ENCODE measurements at places on chromosomes 13 and 19.

DNA sequence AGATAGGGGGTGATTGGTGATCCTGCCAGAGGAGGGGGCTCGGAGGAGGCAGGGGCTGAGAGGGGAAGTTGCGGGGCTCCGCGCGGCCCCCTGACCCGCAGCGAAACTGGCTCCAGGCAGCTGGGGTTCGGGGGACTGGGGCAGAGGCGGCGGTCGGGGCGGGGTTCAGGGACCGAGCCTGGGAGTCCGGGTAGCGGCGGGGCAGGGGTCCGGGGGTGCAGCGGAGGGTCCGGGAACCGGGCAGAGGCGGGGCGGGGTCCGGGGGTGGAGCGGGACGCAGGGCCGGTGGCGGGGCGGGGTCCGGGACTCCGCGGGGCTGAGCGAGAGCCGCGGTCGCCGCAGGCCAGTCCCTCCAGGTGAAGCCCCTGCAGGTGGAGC lies 1.2 kb downstream of the MADCAM1 start:
- H3K36me3 ChIP-seq: no peaks in the 10 kb centered on the region
- peaks cover 4% of the 10 kb centered on the region for H3K4me1 ChIP-seq
- no peak for DNase-seq
- peaks cover 18% of the 10 kb centered on the region for H3K27me3 ChIP-seq
- no peak overlapping the region for H3K27ac ChIP-seq

GRCh38 chr13:65606622-65607021 lies 1623.5 kb downstream of the PCDH9 start:
- H3K36me3 ChIP-seq: no peaks in the 10 kb centered on the region
- DNase-seq: no peak

DNA sequence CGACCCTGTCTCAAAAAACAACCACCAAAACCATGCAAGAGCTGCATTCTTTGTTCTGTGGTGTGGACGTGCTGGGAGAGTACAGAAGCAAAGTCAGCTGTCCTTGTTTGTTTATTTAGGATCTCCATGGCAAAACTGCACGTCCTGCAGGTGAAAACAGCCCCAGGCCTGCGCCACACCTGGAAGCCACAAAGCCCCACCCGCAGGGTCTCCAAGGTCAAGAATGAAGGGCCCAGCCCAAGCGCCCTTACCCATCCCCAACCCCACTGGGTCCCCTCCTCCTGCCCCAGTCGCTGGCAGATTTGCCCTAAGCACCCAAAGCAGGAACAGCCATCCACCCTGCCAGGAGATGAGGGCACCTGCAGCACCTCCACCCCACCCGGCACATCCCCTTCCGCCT lies 10.5 kb downstream of the MBD3 start:
- H3K4me1 ChIP-seq: no peaks in the 10 kb centered on the region
- no peak overlapping the region for H3K4me3 ChIP-seq
- peaks cover 35% of the 10 kb centered on the region for H3K36me3 ChIP-seq
- DNase-seq: no peak

DNA sequence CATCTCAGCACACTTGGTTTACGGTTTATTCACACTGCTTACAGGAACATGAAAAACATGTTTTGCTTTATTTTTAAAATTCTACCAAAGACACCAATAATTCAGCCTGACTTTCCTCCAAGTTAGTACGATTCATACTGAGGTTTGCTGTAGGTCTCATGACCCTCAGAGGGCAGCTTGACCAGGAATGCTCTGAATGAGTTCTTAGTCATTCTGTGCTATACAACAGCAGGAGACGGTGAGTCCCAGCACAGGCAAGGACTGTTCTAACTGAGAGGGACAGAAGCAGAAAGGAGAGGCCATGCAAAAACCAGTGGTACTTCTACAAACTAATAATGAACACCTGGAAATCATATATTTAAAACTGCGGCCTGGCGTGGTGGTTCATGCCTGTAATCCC lies 6.4 kb downstream of the GRTP1 start:
- DNase-seq: no peak
- peaks cover 10% of the 10 kb centered on the region for H3K27me3 ChIP-seq
- no peaks in the 10 kb centered on the region for H3K36me3 ChIP-seq
- no peak overlapping the region for H3K4me3 ChIP-seq
- no peaks in the 10 kb centered on the region for H3K4me1 ChIP-seq
- H3K27ac ChIP-seq: no peak overlapping the region

DNA sequence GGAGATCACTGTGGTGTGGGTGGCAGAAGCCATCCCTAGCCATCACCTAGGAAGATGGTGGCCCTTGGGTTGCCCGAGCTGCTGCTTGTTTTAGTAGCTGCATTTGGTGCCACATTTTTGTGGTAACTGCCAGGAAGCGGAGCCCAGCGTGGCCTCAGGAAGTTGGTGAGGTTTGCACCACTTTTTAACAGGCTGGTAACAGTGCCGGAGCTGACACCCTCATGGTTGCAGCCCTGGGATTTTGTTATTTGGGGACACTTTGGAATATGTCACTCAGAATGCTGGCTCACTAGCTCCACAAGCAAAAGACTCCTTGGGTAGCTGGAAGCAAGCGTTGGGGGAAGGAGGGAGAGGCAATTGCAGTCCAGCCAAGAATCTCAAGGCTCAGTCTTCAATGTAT lies 22.1 kb downstream of the ACTN4 start:
- no peaks in the 10 kb centered on the region for H3K27me3 ChIP-seq
- peaks cover 43% of the 10 kb centered on the region for H3K36me3 ChIP-seq
- peaks cover 83% of the 10 kb centered on the region for H3K4me1 ChIP-seq
- peak overlapping the region; percentile 78 for H3K27ac ChIP-seq
- H3K4me3 ChIP-seq: peak overlapping the region; percentile 57

DNA sequence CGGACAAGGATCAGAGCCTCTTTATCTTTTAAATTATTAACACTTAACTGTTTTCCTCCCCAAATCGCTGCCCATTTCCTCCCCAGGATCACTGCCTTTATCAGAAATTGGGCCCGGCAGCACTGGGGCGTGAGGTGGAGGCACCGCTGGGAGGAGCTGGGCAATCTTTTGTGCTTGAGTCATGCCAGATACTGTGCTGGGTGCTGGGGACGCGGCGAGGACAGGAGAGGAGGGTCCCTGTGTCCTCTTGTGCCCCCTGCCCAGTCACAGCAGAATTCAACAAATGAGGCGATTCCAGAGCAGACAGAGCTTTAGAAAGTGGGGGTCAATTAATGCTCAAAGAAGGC lies 347.8 kb downstream of the ZNF536 start:
- H3K27me3 ChIP-seq: peaks cover 10% of the 10 kb centered on the region
- H3K4me1 ChIP-seq: peaks cover 8% of the 10 kb centered on the region
- no peak overlapping the region for H3K27ac ChIP-seq
- H3K36me3 ChIP-seq: no peaks in the 10 kb centered on the region
- no peak for DNase-seq

GRCh38 chr19:12774588-12775555 lies at the start of gene HOOK2:
TSS of gene HOOK2 (minus strand) at chr19:12775552. CDS start at chr19:12775449, 103 bp downstream.
- H3K4me1 ChIP-seq: peaks cover 46% of the 10 kb centered on the region
- DNase-seq: no peak
- H3K36me3 ChIP-seq: no peaks in the 10 kb centered on the region
- H3K27me3 ChIP-seq: no peaks in the 10 kb centered on the region
- H3K27ac ChIP-seq: peak within 1 kb of the TSS; percentile 11

GRCh38 chr13:109126891-109127641 lies 497.7 kb downstream of the MYO16 start:
- no peak overlapping the region for H3K4me3 ChIP-seq
- H3K27ac ChIP-seq: no peak overlapping the region
- no peaks in the 10 kb centered on the region for H3K4me1 ChIP-seq
- H3K27me3 ChIP-seq: peaks cover under 1% of the 10 kb centered on the region
- no peak for DNase-seq

All from activated CD8-positive, alpha-beta T cell treated with anti-CD3 and anti-CD28 coated beads, Interleukin-2, amount 10 ng/mL, durations not matched to agents 7 days and 5 days (primary cell).